Left ventricle myocardium superior (tissue), 1 donor: ENCODE measurements at places on chromosomes 2 and 18. TPM values are rescaled to one million over a fixed set of nuclear protein-coding genes. Genes with fewer than 3 reads are reported as not detected.

Gene STARD6
- total RNA-seq = not detected

Gene ZSCAN30
- total RNA-seq = 13.2 TPM

Gene RNF103
- total RNA-seq = 53.9 TPM

Gene SCN1A
- total RNA-seq = 0.92 TPM

Gene ELP2
- total RNA-seq = 59.5 TPM

Gene DSG2
- 49.6 TPM for total RNA-seq

Gene MAP4K4
- 99.5 TPM for total RNA-seq

Gene TMEM198
- 1.7 TPM for total RNA-seq

Gene TXNDC2
- total RNA-seq = not detected

Gene DYTN
- total RNA-seq = not detected

Gene NEU4
- total RNA-seq = 0.52 TPM
